NCI-H460 (cell line): ENCODE measurements at places on chromosomes 11 and 22. TPM values are rescaled to one million over a fixed set of nuclear protein-coding genes. Genes with fewer than 3 reads are reported as not detected.

EXT2 gene
- 63.8 and 70.5 TPM in 2 replicates for total RNA-seq

SPI1 gene
- total RNA-seq, result not detected in 2 replicates

APOBEC3H gene
- total RNA-seq, result not detected in 2 replicates

MRGPRE gene
- not detected in 2 replicates for total RNA-seq

SPECC1L gene
- total RNA-seq, result 16.3 and 18.3 TPM in 2 replicates

DBX1 gene
- not detected in 2 replicates for total RNA-seq

MS4A3 gene
- total RNA-seq, result not detected in 2 replicates
